Activated CD4-positive, alpha-beta T cell treated with anti-CD3 and anti-CD28 coated beads, Interleukin-2, Interleukin-6, amounts not matched to agents 100 ng/mL and 50 ng/mL, durations not matched to agents 16 hours and 8 hours (primary cell): ENCODE measurements at places on chromosomes 11 and 22.

DNA sequence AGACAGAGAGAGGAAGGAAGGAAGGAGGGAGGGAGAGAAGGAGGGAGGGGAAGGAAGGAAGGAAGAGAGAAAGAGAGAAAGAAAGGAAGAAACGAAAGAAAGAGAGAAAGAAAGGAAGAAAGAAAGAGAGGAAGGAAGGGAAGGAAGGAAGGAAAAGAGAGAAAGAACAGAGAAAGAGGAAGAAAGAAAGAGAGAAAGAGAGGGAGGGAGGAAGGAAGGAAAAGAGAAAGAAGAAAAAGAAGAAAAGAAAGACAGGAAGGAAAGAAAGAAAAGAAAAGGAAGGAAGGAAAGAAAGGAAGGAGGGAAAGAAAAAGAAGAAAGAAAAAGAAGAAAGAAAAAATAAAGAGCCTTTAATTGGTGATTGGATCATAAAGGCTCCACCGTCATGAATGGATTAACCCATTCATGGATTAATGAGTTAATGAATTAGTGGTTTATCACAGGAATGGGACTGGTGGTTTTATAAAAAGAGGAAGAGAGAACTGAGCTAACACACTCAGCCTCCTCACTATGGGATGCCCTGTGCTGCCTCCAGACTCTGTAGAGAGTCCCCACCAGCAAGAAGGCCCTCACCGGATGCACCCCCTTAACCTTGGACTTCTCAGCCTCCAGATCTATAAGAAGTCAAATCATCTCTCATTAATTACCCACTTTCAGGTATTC is 9.0 kb upstream of the PLAAT2 start:
- no peak for DNase-seq

GRCh38 chr11:61948505-61948904 is 1.6 kb upstream of the BEST1 start:
- DNase-seq = no peak

DNA sequence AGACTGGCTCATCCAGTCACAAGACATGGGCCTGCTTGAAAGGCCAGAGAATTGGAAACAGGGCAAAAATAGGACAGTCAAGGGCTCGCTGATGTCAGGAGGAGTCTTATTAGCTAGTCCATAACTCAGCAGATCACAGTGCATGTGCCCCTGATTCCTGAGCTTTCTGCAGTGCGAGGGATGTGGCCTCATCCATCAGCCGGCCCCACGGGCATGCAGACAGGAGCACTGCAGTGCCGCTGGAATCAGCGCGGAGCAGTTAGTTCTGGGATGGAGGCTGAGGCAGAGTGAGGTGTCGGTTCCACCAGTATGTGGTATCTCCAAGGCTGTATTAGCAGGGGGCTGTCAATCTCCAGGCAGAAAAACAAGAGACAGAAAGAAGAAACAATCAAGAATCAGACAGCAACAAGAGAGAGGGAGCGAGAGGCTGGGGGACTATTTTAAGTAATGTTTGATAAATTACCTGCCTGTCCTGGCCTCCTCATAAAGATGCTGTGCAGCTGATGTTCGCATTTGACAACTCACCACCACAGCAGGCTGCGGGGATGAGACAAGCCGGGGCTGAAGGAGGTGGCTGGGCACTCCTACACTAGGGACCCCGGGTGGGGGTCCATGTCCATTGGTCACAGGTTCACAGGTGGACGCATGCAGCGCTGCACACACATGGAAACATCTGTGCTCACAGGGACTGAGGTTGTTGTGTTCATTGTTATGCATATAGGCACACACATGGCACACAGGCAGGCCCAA is 167.2 kb downstream of the TRIM29 start:
- DNase-seq = no peak

DNA sequence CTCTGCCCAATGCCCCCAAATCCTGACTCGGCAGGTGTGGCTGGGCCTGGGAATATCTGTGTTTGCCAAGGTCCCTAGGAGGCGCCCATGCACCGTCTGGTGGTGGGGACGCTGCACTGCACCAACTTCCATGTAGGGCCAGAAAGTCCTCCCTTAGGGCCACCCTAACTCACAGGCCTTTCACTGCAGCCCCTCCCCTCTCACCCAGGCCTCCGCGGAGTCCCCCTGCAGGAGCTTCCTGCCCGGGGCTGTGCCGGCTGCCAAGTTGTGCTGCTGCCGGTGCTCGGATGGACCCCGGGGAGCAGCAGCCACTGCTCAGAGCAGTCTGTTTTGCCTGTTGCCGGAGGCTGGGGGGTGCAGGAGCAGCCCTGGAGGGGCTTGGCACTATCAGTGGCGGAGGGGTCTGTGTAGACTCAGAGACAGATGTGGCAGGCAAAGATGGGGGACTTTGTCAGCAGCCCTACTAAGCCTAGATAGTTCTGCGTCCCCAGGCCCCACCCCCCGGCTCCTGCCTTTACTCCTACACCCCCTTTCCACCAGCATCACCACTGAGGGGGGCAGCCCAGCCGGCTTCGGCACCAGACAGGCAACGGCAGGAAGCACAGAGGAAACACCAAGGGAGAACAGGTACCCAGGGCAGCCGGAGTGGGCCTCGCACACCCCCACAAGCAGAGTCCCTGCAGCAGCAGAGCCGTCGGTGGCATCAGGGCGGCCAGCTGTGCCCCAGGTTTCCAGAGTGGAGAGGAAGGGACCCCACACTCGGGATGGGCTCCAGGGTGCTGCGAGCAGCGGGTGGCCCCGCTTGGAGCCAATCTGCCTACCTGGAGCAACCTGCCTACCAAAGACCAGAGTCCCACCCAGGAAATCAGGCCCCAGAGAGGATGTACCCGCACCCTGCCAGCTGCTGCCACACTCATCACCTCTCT is 124.3 kb downstream of the TRIM29 start:
- peak; percentile 12 for DNase-seq

- peak; percentile 46 for DNase-seq
These were observed 1.0 kb upstream of the ADSL start for GRCh38 chr22:40345271-40345670.

- no peak for DNase-seq
These were observed 19.4 kb downstream of the MUC5AC start for GRCh38 chr11:1177020-1177770.

DNA sequence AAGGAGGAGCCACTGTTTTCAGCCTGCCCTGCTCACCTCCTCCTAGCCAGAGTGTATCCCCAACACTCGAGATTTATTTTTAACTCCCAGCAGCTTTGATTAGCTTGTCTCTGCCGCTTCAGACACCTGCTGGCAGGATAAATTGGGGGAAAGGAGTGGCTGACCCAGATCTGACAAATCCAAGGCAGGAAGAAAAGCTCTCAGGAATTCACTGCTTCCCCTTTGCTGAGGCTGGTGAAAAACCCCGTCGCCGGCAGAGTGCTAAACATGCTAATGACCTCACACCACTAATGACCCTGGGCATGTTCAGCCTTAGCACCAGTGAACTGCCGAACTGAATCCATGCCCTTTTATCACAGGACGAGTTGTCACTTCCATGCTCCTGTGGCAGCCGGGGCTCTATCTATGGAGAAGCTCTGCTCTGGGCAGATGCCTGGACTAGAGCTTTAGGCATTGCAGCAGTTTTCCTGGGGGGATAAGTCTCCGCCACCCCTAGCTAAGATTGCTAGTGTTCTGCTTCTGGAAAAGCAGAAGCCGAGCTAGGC is 52.2 kb downstream of the FEZ1 start:
- no peak for DNase-seq

DNA sequence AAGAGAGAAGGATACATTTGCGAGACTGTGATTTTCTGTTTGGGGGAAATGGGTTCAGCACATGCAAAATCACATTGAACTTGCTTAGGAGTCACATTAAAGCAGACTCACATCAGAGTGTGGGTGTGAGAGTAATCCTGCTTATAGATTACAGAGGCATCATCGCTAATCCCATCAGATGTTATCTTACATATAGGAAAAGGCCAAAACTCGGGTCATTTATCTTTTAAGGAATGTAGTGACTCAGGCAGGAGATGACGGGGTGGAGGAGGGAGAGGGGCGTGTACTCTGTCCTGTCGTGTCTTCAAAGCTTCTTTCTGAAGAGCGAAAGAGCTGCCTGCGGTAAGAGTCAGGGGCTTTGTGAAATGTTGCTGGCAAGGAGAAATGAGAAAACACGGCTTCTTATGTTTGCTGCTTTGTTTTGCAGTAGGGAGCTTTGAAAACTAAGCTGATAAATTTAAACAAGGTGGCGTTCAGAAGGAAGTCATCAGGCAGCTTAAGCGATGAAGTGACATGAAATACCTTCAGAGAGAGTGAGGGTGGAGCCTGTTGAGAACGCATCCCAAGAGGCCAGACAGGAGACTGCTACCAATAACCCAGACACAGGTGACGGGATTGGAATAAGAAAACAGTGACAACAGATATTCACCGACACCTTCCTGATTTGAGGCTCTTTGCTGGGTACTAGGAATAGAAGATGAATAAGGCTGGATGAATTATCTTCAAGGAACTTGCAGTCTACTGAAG is 2.2 kb upstream of the C11orf16 start:
- no peak for DNase-seq

- DNase-seq = no peak
These were observed 6.3 kb downstream of the TMA7B start for GRCh38 chr22:39966470-39966869.

- DNase-seq = no peak
These were observed 154.8 kb downstream of the ENTHD1 start for GRCh38 chr22:39738746-39739145.

GRCh38 chr11:31810779-31811647 is at the start of gene PAX6:
Gene PAX6, minus strand, starts transcription at chr11:31811322. Its CDS starts 4,911 bp downstream, at chr11:31806411.
- peak; percentile 37 for DNase-seq

DNA sequence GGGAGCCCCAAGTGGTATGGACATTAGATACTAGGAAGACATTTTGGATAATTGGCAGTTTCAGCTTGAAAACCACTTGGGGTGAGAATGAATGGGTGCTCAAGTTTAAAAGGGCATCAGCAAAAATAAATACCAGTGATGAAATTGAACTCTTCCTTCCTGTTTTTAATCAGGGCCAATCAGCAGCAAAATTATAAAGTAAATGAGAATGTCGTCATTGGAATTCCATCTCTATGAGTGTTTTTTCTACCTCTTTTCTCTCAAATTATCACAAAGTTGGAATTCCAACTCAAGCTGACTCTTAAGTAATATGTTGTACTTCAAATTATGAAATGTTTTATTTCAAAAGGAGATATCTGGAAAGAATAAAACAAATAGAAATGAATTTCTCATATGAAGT is 730.6 kb downstream of the METTL15 start:
- DNase-seq = no peak

DNA sequence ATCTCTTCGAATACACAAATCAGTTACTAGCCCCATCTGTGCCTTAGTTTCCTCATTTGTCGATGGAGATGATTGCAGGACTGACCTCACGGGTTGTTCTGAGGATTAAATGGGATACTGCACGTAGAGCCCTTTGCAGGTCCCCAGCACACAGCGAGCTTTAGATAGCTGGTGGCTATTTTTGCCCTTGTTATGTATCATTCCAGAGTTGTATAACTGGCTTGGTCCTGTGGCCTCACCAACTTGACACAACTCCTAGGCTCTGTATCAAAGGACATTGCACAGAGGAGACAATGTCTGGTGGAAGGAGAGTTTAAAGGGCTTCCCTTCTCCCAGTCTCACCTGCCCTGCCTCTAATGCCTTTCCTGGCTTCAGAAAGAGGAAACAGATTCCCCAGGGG is 22.8 kb upstream of the DGAT2 start:
- no peak for DNase-seq

GRCh38 chr22:29336751-29337490 is 21.4 kb upstream of the RASL10A start:
- no peak for DNase-seq

DNA sequence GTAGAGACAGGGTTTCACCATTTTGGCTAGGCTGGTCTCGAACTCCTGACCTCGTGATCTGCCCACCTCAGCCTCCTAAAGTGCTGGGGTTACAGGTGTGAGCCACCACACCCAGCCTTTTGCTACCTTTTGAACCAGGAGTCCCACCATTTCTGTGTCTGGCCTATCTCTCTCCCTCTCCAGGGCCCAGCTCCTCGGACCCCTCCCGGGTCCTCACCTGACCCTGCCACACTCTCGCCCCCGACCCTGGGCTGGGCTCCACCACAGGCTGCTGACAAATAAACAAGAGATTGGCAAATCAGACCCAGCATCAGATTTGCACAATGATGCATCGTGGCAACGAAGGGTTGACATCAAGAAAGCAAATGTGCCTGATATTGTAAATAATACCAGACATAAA is 8.8 kb downstream of the KRTAP5-5 start:
- no peak for DNase-seq

DNA sequence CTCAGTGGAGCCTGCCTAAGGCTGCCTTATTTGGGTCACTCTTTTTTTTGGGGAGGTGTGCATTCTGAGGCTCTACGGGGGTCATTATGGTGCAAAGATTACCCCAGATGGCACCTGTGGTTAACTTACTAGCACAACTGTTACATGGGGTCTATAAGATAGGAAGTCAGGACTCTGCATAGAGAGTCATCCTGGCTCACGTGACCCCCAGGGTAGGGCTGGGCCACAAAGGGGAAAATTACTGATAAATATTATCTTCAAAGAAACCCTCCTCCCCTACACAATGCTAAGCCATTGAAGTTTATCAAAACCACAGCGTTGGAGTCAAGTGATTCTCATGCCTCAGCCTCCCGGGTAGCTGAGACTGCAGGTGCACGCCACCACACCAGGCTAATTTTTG is 397.1 kb downstream of the MN1 start:
- no peak for DNase-seq

DNA sequence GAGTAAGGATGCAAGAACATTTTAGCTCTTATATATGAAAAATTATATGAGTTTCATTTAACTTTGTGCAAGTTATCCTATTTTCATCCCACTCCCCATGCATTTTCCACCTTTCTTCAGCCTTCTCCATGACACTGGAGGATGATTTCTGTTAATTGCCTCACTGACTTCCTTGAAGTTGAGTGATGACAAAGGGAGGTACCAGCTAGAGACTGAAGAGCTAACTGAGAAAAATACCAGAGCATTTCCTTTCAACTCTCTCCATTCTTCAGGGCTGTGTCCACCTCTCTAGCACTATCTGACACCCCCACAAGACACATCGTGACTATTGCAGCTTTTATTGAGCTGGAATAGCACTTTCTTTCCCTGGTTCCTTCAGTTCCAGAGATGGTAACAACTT is 711.6 kb upstream of the LRRC4C start:
- DNase-seq = no peak

GRCh38 chr11:84398017-84398626 is 1112.0 kb upstream of the CCDC90B start:
- no peak for DNase-seq
